ENCODE measurements at places on chromosomes 4 and X.

DNA sequence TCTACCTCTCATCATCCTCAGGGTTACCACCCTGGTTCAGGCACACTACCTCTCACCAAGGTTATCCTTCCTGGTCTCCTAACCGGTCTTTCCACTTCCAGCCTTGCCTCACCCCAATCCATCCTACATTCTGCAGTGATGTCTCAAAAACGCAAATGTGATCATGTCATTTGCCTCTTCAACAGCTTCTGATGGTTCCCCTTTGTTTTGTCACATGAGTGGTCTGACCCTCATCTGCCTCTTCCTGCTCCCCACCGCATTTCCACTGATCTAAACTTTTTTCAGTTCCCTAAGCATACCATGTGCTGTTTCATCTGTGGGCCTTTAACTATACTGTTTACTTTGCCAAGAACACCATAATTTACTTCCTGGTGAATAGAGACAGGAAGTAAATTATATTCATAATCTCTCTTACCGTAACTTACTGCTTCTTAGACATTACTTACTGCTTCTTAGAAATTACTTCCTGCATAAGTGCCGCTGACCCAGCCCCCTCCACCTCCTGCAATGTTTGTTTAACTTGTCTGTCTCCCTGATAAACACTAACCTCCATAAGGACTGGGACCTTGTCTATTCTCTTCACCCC, 27.1 kb upstream of the NSUN7 start:
- no peak for DNase-seq

DNA sequence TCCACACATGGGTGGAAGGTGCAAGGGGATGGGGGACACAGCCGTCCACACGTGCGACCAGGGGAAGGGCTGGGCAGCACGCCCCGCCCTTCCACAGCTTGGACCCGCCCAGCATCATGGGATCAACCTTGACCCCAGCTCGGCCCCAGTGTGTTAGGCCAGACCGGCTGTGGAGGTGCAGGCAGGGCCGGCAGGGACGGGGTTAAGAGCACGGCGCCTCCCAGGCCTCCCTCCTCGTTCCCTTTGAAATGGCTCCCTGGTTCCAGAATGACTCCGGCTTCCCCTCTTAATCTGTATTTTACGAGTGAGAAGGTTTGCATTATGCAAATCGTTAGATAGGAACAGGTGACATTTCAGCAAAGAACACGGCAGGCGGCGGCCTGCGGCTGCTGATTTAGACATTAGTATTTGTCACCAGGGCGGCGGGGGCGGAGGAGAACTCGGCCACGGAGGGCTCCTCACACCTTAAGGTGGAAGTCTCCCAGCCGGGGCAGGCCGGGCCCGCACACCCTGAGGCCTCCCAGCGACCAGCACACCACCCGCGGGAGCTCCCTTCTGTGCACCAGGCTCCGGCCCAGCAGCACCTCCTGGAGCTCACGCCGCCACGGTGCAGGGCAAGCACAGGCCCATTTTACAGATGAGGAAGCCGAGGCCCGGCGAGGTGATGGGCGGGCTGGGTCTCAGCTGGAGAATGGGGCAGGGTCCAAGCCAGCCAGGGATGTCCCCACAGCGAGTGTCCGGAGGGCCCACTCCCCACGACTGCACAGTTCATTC, 116.1 kb downstream of the FAM53A start:
- DNase-seq = no peak

DNA sequence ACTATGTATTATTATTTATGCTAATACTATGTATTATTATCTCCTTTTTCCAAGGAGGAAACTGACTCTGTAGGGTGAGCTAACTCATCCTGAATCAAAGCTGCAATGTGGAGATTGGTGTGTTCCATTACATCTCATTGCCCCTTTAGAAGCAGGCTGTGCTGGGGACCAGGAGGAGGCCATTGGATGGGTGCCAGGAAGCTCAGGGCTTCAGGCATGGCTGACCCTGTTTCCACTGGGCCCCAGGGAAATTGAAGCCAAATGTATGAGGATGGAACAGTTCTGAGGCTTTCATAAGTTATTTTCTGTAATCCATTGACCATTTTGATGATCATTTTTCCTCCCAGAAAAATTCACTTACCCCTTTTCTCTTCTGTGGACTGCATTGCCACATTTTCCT, 418.8 kb upstream of the ZFP42 start:
- no peak for DNase-seq

GRCh38 chrX:47879463-47879862, 42.8 kb downstream of the ZNF81 start:
- no peak for DNase-seq
